GM23248 (cell line): ENCODE measurements at places on chromosomes 5 and 9.

DNA sequence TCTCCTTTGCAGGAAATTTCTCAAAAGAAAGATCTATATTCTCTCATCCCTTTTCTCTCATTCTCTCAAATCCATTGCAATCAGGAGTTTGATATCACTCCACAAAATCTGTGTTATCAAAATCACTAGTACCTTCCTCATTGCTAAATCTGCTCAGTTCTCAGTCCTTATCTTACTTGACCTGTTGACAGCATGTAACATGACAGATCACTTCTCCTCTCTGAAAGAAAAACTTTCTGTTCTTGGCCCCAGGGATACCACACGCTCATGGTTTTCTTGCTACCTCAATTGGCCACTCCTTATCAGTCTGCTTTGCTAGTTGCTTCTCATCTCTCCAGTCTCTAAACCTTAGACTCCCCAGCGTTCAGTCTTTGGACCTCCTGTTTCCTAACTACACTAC is 22.1 kb downstream of the SRP19 start:
- no peak for DNase-seq

DNA sequence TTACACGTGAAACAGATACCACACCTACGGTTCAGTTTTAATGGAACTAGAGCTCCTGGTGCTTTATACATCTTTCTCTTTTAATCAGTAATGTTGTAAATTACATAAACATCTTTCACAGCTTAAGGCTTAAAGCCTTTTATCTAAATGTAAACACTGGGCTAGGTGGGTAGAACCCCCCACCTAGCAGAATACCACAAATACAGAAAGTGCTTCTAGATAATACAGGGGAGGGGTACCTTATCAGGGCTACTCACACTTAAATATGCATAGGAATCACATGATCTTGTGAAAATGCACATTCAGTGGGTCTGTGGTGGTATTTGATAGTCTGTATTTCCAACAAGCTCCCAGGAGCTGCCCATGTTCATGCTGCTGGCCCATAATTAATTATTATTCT is 256.4 kb upstream of the TARS1 start:
- DNase-seq = no peak

GRCh38 chr9:78510035-78510434 is 213.1 kb downstream of the PSAT1 start:
- no peak for DNase-seq

- peak; percentile 70 for DNase-seq
Measured at GRCh38 chr5:128228521-128228920, 145.0 kb downstream of the SLC12A2 start.
